Posterior vena cava (tissue), 2 donors: ENCODE measurements at places on chromosomes 11 and 22. TPM values are rescaled to one million over a fixed set of nuclear protein-coding genes. Genes with fewer than 3 reads are reported as not detected.

DNA sequence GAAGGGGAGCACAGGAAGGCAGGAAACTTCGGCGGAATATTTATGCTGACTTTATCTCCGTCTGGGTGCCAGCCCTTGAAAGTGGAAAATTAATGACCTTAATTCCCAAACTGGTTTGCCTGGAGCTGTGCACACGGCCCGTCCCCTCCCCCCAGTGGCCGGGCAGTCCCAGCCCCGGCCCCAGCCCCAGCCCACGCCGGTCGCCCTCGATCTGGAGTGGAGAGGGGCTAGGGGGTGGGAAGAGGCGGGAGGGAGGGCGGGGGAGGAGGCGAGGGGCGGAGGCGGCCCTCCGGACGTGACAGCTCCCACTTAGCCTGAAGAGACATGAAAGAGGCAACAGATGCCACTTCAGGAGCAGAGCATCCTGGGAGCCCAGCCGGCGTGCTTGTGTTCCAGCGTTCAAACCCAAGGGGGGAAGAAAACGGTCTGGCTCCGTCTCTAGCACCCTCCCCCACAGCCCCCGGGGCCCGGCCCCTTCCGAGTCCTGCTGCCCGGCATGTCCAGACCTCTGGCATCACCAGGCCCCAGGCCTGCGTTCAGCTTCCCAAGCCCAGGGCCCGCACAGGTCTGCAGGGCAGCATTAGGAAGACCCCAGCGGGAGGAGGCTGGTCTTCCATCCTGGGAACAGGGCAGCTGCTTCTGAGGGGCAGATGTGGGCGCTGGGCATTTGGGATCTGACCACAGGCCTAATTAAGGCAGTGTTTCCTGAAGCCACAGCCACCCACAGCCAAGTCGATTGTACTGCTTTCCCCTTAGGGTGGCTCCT lies 20.0 kb upstream of the LMO1 start:
- peak; percentile 81 for DNase-seq

DNA sequence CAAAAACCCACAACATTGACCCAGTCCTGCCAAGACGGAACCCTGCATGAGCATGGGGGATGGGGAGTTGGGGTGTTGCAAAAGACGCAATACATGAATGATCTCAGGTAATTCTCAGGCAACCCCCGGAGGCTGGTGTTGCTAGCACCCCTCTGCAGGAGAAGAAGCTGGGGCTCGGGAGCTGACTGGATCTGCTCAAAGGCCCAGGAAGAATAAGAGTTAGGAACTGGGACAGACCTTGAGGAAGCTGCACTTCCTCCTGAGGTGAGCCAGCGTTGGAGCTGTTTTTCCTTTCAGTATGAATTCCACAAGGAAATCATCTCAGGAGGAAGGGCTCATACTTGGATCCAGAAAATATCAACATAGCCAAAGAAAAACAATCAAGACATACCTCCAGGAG lies at the start of gene KRTAP5-9:
KRTAP5-9 (plus strand) TSS at position 301 of the 400 bp plus-strand sequence. CDS start 238 bp downstream, outside the sequence.
- no peak for DNase-seq

- DNase-seq: no peak
Observed at GRCh38 chr11:13682212-13682611, 13.7 kb downstream of the FAR1 start.

The SLC35F2 gene
- total RNA-seq: 10.2 TPM

DNA sequence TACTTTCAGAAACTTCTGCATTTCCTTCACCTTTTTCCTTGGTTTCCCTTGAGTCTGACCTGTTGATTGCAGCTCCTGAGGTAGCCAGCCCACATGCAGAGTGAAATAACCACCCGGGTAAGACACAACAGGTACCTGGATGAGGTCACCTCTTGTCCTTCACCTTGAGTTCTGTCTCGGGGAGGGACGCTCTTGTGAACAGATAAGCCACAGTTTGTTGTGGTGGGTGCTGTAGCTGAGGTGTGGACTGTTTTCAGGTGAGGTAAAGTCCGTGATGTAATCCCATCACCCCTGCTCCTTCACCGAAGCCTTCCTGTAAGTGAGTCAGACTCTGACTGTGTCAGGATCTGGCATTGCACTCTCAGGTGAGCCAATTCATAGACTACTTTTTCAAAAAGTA lies 183.1 kb downstream of the NAV2 start:
- no peak for DNase-seq

The DGAT2 gene
- 2.1 TPM for total RNA-seq

The BCO2 gene
- 3.8 TPM for total RNA-seq

DNA sequence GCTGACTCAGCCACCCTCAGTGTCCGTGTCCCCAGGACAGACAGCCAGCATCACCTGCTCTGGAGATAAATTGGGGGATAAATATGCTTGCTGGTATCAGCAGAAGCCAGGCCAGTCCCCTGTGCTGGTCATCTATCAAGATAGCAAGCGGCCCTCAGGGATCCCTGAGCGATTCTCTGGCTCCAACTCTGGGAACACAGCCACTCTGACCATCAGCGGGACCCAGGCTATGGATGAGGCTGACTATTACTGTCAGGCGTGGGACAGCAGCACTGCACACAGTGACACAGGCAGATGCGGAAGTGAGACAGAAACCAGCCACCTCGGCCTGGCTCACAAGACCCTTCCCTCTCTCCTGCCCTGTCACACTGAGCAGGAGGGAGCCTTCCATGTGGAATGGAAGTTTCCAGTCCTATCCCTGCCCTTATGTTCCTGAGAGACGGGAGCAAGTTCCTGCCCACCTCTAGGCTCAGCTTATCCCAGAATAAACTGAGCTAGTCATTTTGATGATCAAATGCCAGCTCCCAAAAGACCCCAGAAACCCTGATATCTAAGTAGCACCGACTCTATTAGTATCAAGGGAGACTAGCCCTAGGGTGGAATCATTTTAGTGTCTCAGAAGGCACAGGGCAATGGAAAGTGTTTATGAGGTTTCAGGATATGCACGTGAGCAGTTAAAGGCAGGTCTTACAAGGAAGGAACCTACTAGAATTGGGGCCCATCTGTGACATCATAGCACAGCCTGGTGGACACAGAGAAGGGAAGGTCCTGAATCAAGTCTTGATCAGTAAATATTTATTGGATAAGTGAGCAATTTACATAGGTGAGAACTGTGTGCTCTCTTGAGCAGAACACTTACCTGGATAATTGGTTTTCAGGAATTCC lies 6.3 kb upstream of the IGLL5 start:
- DNase-seq: no peak

DNA sequence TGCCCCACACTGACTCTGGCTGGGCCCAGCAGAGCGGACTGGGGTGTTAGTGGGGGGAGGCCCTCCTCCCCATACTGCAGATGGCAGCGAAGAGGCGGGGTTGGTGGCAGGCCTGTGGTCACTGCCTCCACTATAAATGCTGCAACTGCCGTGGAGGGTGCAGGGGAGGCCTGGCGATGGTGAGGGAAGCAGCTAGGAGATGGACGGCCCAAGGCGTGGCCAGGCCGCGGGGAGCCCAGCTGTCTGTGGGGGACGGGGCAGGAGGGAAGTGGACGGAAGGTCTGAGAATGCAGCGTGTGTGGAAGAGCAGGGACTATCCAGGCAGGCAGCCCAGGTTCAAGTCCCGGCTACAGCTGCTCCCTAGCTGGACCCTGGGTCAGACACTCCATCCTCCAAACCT lies 18.3 kb downstream of the DNAL4 start:
- no peak for DNase-seq

The TSSK2 gene
- total RNA-seq: not detected

GRCh38 chr11:128832121-128832497 lies 35.0 kb downstream of the KCNJ1 start:
- DNase-seq: no peak

- no peak for DNase-seq
Observed at GRCh38 chr11:119512369-119512768, 89.4 kb upstream of the THY1 start.

GRCh38 chr11:46149342-46149741 lies 28.1 kb upstream of the PHF21A start:
- no peak for DNase-seq

- DNase-seq: no peak
Observed at GRCh38 chr11:27696961-27697360, 3.3 kb downstream of the BDNF start.

The DENND5A gene
- total RNA-seq: 132 TPM

The C11orf65 gene
- 0.38 TPM for total RNA-seq

DNA sequence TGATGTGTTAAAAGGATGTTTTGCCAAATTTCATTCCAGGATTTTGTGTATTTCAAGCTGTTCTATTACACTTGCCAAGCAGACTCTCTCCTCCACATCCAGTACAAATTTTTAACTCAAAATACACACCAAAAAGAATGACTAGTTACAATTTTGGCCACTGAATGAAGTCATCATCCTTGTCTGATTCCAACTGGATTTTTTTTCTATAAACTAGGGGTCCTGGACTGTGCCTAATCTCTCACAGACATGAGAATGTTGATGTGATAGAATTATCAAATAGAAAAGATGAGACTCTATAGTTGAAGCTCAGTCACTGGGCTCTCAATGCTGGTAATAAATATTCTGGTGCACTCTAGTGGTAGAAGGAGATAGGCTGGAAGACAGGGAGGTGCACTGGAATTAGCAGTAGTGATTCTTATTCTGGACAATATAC lies 85.8 kb downstream of the FANCF start:
- DNase-seq: no peak

- no peak for DNase-seq
Observed at GRCh38 chr22:22446517-22446916, 62.0 kb downstream of the ZNF280B start.

DNA sequence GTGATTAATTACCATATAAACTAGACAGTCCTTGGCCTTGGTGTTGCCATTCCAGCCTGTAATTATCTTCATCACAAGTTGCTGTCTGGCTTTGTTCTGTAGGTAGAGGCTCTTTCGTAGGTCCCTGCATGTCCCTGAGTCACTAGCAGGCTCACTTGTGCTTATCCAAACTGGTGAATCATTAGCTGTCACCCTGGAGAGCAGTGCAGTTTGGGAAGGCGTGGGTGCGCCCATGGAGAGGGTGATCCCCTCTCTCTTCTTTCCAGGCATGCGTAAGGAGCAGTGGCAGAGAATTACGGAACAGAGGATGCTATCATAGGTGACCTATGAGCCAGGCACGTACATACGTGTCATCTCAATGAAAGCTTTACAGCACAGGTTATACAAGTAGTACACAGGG lies 11.0 kb upstream of the EHF start:
- DNase-seq: no peak

The IFITM10 gene
- 1.4 TPM for total RNA-seq

DNA sequence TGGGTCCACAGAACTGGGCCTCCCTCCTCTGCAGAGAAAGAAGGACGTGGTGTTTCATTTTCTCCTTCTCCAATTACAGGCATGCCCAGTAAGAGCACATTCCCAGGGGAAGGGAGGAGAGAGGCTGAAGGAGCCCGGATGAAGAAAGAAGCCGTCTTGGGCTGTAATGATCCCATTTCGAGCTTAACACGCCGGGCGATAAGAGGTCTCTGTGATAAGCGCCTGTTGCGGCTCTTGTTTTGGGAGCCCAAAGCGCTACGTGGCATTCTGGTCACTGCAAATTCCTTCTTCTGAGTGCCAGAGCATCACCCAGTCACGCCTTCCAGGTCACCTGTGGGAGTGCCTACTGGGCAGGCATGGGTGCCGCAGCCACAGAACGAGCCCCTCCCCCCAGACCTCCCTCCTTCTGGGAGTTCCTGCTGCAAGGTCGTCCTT lies 57.5 kb downstream of the ANO1 start:
- DNase-seq: no peak

DNA sequence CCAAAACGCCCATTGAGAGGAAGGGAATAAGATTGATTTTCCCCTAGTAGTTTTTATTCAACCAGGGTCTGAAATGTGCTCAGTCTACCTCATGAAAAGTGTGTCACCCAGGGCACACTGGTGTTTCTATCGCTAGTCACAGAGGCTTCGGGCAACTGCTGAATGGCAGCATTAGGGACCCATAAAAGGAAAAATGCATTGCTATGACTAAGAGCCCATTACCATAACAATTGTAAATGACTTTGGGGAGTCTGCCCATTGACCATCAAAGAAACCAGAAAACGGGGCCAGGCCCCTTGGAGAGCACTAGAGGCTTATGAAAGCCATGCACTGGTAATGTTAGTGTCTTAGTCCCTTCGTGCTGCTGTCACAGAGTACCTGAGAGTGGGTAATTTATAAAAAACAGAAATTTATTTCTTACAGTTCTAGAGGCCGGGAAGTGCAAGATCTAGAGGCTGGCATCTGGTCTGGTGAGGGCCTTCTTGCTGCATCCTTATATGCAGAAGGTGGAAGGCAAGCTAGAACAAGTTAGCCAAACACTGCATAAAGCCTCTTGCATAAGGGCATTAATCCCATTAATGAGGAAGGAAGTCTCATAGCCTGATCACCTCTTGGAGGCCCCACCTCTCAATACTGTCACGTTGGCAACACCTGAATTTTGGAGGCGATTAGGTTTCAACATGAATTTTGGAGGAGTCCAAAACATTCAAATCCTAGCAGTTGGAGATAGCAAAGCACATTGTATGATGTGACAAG lies 306.7 kb downstream of the ST3GAL4 start:
- DNase-seq: no peak

The DNAJB13 gene
- not detected for total RNA-seq
